Activated CD4-positive, alpha-beta T cell treated with anti-CD3 and anti-CD28 coated beads for 4 hours (primary cell): ENCODE measurements at places on chromosomes 3 and 15.

DNA sequence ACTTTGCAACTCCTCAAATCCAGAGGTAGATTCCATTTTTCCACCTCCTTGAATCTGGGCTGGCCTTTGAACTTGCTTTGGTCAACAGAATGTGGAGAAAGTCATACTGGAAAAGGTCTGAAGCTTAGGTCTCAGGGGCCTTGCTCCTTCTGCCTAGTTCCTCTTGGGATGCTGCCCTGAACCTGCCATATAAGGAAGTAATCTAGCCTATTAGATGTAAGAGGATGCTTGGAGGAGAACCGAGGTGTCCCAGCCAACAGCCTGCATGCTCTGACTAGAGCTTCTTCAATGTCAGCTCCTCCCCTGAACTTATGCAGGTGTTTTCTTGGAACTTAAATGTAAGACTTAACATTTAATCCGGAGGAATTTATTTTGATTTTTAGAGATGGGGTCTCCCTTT is 2.0 kb upstream of the TMED3 start:
- DNase-seq, result no peak

DNA sequence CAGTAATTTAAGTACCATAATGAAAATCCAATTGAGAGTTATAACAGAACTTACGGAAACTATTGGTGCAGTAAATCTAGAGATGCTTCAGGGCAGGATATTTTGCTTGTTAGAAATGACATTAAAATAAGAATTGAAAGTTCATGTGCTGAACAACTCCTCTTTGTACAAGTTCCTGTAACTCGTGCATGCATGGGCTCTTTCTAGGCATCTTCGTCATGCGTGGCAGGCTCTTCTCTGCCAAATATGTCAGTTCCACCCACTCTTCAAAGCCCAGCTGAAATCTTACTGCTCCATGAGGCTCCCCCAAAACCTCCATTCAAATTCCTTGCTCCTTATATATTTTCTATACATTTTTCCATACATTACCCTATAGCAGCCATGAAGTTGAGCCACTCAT is 48.7 kb downstream of the FBN1 start:
- no peak for DNase-seq

GRCh38 chr15:63203451-63204090 is 14.2 kb downstream of the RAB8B start:
- peak; percentile 30 for DNase-seq

DNA sequence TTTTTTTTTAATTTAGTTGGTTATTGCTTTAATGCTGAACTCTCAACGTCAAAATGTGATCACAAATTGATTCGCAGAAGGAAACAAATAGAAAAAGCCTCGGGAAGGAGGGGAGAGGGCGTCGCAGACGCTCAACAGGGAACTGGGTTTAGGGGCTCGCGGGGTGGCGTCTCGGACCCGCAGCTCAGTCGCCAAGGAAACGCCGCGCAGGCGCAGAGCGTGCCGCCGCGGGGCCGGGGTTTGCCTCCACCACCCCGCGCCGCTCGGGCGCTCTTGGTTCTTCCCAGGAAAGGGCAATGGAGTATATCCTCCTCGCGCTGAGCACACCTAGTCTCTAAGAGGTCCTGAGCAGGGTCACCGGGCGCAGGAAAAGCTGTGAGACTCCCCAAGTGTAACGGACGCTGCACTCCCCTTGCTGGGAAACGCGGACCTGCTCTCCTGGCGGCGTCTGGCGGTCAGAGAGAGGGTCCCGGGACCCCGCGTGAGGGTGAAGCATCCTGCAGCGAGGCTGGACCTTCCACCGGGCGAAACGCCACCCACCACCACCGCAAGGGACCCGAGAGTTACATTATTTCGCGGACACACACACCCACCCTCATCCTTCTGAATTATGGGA is 753 bp downstream of the PLCH1 start:
- DNase-seq, result peak; percentile 35

GRCh38 chr15:88403351-88403791 is 63.8 kb downstream of the MRPL46 start:
- no peak for DNase-seq

GRCh38 chr3:112845772-112846171 is 892 bp downstream of the CD200R1L start:
- DNase-seq, result no peak

GRCh38 chr3:111785034-111785433 is 74.0 kb upstream of the PHLDB2 start:
- DNase-seq, result no peak

GRCh38 chr15:71496336-71496955 is 313.9 kb upstream of the NR2E3 start:
- DNase-seq, result no peak

DNA sequence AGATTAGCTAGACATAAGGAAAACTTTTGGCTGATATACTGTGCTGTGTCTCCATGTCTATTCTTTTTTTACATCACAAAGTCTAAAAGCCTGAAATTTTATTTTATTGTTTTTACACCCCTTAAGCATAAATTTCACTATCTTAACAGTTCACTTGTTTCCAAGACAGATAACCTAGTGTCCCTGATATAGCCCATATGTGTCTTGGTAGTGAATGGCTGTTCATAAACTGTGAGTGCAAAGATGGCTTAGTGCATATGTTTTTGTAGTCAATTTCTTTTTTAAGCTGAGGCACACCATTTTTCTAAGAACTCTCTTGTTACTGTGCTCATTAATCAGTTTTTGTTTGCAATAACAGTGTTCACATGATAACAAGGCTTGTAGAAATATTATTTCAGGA is 381.1 kb downstream of the OXSM start:
- DNase-seq, result no peak

DNA sequence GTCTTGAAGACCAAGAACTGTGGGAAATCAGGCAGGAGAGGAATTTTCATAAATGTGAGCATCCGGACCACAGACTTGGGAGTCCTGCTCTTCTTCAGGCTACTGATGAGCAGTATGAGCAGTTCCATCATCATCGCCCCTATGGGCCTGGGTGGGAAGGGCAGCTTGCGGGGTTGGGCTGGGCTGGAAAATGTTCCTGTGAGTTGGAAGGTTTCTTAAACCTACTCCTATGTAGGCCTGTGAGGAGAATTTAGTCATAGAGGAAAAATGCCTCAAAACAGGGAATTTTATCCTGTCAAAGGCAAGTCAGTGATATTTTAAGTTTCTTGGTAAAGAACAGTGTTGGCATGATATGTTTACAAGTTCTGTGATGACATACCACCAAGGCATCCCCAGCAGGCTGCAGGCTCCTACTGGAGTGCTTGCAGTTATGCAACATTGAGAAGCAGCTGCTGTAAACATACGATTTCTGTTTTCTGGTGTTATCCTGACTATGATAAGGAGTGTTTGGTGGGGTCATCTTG is 10.3 kb downstream of the MASP1 start:
- DNase-seq, result no peak

DNA sequence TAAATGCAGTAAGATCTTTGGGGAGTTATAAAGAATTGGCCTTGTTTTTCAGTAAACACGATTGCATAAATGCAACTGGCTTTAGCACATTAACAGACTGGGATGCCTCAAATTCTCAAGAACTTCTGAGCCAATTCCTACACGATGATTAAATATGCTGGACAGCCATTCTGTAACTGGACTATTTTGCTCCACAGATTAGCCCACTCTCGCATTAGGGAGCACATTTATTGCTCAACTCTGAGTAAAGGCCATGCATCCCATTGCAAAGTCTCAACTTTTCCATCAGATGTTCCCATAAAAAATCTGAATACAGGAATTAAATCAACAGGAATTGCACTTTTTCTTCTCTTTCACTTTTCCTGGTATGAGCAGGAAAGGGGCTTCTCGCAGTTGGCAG is 66.7 kb upstream of the PRICKLE2 start:
- DNase-seq, result no peak

DNA sequence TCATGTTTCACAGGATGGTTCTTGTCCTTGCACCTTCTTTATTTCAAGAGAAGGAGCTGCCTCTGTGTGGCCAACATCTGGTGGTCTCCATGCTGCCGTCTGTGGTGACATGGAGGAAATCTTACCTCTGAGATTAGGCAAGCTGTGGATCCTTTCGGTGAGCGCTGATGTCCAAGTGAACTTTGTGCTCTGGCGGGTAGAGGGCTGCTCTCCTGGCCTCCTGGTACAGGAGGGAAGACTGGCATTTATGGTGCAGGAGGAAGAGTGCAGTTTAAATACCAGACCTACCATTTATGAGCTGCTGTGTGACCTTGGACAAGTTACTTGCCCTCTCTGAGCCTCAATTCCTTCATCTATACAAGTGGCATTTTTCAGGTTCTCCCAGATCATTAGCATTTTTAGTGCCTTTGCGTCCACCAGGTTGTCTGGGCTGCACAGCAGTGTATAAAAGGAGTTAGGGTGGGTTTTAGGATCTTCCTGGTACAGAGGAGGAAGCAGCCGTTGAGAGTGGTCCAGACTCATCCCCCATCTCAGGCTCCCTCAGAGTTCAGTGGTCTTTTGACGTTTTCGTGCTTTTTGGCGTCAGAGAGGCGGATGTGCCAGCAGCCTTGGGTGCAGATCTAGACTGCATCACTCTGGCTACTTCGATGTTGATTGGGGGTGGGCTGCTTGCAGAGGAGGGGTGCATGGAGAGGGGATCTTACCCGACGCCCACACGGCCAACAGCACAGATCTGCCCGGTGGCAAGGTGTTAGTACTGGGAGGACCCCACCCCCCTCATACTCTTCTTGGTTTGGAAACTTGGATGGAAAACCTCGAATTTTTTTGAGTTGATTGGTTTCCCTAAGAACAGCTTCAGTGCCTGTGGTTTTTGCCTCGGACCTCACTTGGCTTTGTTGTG is 162.2 kb downstream of the ITPR1 start:
- DNase-seq, result no peak

DNA sequence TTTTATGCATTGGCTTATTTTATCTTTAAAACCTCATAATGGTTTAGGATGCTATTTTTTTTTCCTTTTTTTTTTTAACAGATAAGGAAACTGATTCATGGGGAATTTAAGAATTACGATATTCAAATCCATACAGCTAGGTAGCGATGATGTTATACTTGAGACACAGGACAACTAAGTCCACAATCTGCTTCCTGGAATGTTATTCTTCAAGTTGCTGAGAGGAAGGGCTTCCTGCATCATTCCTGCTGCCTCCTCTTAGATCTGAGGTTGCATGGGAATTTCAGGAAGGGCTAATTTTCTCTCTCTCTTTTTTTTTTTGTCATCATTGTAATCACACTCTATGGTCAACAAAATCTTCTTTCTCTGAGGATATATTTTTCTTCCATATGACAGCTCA is 595.5 kb downstream of the GRM7 start:
- DNase-seq, result no peak

DNA sequence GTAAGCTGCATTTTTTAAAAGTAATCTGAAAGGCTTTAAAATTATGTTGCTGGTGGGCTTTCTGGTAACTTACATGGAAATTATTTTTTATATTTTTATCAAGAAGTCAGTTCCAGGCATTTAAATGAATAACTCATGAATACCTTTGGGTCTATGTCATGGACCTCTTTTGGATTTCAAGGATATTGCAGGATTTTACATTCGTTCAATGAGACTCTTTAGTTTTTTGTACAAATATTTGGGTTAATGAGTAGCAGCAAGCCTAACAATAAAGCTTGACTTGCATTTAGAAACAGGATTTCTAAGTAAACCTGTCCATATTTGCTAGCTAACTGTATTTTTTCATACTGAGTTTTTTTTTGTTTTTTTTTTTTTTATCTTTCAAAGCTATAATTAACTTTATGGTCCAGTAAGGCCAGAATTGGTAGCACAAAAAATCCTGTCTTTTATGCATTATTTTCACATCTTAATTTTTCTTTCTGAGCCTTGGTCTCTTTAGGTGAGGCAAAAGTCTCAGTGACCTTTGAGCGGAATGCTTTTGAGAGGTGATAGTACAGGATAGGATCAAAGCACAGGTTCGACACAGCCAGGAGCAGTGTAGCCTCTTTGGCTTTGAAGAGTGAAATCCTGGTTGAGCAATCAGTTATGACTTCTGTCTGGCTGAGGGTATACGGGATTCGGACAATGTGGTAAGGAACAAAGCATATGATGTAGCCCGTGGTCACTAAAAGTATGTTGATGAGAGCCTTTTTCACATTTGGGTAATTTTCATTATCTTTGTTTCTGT is 4.8 kb downstream of the GPR171 start:
- DNase-seq, result no peak

DNA sequence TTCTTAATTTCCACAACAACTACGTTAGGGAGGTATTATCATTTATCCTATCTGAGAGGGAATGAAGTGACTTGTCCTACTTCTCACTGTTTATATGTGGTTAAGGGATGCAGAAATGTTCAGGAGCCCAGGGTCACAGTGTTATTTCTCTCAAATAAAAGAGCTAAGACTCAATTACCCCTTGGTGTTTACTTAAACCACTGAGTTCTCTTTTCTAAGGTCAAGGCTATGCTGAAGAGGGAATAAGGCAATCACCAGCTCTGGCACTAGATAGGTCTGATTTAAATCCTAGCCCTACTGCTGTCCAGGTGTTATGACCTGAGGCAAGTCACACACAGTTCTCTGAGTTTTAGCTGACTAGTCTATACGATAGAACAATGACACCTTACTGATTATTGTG is 35.7 kb upstream of the BCL6 start:
- no peak for DNase-seq

DNA sequence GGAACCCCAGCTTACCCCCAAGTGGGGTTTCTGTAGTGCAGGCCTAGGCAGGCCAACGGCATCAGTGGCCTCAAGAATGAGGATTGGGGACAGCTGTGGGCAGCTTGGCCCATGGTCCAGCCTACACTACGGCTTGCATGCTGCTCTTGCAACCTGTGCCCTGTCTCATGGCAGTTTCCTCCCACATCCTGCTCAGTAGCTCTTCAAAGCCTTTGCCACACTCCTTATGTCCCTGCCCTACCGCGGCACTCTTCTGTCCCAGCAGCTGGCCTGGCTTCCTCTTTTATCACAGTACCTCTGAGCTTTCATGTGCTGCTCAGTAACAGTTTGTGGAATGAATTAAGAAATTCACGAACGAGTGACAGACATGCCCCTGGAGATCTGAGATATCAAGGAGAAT is 431.0 kb downstream of the EPHB1 start:
- no peak for DNase-seq

DNA sequence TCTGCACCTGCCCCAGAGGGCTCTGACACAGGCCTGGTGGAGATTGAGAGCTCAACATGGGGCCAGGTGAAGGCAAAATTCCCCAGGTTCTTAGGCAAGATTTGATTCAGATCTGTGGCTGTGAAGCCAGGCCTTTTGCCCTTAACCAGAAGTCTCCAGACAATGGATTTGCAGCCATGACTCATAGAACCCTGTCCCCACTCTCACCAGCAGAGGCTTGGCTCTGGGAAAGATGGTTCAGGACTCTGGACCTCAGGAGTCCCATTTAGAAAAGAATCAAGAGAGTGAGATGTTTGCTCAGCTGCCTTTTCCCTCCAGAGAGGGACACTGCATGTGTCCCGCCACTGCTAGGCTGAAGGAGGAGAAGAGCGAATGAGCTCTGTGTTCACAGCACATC is 361.4 kb upstream of the ICE2 start:
- no peak for DNase-seq

DNA sequence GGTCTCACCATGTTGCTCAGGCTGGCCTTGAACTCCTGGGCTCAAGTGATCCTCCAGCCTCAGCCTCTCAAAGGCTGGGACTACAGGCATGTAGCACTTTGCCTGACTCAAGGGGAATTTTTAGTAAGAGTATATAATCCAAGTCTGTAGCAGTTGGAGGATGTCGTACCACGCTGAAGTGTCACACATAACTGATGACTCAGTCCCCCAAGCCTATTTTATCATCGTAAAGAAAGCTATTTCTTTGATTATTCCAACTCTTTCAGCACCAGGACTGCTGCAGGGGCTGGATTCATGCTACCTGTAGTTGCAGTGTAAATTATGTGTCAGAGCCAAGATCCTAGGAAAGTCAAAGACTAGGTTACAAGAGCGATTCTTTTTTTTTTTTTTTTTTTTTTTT is 1.4 kb upstream of the PRKCI start:
- DNase-seq, result no peak
